Stimulated activated CD8-positive, alpha-beta memory T cell treated with anti-CD3 and anti-CD28 coated beads, Interleukin-12 subunit alpha, Interleukin-12 subunit beta, amount 100 ng/mL, for 1 hour (primary cell): ENCODE measurements at places on chromosomes 3 and 15.

GRCh38 chr15:70376929-70377691, 279.4 kb upstream of the TLE3 start:
- DNase-seq = no peak

GRCh38 chr3:188286087-188286513, 132.1 kb downstream of the LPP start:
- DNase-seq = no peak

GRCh38 chr3:163474766-163475165, 1603.5 kb downstream of the SI start:
- DNase-seq = no peak

- no peak for DNase-seq
Observed at GRCh38 chr3:130345487-130346079, at the start of gene COL6A5. Gene COL6A5, plus strand, starts transcription at chr3:130345672. Its CDS starts 27,967 bp downstream, at chr3:130373639.

DNA sequence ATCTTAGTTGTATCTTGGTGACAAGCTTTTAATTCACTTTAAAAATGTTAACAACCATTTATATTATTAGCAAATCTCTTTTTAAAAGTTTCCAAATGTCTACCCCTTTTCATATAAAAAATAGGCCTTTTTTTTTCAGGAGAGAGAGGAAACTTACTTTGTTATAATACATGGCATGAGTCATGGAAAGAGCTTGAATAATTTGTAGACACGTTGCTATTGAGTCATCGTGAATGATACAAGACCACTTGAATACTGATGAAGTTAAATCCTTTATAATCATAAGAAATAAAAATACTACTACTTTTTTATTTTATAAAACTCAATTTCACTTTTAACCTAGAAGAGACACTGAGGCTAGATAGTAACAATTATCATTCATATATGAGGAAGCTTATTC, 70.3 kb upstream of the BBX start:
- no peak for DNase-seq

DNA sequence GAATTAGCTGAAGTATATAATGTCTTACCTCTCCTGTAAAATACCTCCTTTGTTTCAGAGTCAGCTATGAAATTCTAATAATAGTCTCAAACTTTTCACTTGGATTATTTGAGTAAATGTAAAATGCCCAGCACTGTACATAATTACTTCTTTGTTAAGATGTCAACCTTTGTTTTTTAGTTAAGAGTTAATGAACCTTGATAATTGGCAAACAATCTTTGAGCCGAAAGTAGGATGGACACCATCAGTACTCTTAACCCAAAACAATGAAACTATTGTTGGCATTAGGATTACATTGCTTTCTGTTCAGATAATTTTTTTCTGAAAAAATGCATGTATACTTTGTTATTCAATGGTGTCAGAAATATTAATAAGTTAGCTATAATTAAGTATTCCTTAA, 3.0 kb upstream of the NECTIN3 start:
- DNase-seq = no peak

- DNase-seq = no peak
Observed at GRCh38 chr15:49094923-49095322, 48.7 kb upstream of the SECISBP2L start.
